ENCODE measurements at places on chromosomes 16 and 17.

DNA sequence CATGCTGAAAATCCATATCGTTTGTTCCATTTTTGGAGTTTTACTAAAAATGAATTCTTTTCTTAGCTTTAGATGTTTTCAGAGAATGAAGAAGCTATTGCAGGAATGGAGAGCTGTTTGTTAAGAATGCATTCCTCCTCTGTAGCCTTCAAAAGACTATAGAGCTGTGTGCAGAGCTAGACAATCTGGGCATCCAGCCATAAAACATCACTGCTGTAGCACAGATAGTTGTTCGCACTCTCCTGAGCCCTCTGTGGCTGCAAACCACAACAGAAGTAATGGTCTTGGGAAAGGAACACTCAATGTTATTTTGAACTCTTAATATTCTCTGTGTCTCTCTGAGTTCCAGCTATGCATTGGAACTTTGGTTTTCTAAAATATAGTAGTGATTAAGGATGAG, 4.9 kb downstream of the TNRC6C start:
- no peak for DNase-seq

- no peak for DNase-seq
Measured at GRCh38 chr16:1809281-1809801, 15.8 kb upstream of the IGFALS start.

DNA sequence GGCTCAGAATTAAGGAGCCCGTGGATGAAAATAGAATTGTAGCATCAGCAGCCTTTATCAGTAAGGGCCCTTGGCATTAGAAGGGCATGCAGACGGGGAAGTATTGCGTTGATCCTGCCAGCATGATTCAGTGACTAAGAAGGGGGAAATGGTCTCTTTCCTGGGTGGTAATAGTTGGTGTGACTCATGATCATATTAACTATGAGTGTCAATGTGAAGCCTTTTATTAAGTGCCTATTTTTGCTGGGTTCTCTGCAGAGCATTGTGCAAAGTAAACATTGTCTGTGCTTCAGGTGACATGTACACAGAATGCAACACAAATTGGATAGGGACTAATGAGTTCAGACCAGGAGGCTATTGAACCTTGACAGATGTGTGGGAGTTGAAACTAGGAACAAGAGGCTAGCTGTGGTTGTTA, 24.5 kb downstream of the RCVRN start:
- DNase-seq = no peak

DNA sequence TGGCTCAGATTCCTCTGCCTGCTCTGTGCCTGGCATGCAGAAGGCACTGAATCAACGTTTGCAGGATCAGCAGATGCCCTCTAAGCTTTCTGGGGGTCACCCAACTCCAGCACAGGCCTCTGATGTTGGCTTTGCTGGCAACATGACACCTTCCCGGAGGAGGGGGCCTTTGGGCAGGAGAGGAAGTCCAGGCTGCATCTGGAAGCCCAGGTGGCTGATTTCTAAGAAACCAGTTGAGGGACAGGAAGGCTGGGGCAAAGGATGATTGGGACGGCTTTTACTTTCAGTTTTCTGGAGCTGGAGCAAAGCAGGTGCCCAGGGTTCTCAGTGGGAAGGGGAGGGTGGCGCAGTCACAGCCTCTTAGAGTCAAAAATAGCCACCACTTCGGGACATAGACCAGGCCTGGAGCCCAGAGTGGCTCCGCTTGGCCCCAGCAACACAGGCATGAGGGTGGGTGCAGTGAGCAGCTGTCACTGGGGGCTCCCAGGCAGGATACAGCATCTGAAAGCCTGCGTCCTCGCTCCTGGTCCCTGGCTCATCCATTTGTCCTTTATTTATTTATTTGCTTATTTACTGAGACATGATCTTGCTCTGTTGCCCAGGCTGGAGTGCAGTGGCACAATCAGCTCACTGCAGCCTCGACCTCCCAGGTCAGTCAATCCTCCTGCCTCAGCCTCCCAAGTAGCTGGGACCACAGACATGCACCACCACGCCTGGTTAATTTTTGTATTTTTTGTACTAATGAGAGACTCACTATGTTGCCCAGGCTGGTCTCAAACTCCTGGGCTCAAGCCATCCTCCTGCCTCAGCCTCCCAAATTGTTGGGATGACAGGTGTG, 15.1 kb downstream of the SOCS1 start:
- no peak for DNase-seq

- DNase-seq = no peak
Measured at GRCh38 chr16:6018848-6019489, 921.4 kb upstream of the EEF2KMT start.

GRCh38 chr17:192666-193425, 11.4 kb upstream of the DOC2B start:
- no peak for DNase-seq

GRCh38 chr17:7755095-7755890, 37.7 kb downstream of the DNAH2 start:
- DNase-seq = no peak

GRCh38 chr16:47851146-47851545, 304.6 kb downstream of the ABCC12 start:
- no peak for DNase-seq

DNA sequence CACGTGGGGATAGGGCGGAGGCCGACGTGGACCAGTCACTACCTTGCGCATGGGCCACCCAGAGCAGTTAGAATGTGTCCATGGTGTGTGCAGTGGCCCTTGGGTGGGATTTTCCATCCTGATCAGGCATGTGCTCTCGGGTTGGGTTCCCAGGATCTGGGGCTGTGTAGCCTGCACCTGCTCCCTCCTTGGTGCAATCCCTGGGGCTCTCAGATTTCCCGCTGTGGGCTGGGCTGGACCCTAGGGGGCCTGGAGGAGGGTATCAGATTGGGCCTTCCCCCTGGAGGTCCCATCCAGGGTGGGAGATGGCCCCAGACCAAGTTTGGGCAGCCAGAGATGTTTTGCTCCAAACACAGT, 1.3 kb downstream of the SMTNL2 start:
- DNase-seq = no peak

DNA sequence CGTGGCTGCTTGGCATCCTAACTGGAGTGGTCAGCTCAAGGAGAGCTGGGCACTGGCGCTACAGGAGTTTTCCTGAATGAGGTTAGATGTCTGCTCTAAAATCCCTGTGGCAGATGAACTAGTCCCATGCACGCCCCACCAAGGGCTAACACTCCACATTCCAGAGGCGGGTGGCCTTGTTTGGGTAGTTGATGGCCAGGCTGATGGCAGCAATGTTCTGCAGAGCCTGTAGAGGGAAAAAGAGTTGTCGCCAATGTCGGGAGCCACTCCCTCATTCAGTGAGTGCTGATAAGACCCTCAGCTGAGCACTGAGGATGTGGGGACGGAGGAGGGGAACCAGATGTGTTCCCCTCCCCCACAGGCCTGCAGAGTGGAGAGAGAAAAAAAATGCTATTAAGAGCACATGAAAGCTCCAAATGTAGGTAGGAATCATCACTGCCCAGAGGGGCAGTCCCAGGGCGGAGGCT, 42.5 kb upstream of the ATP2A3 start:
- DNase-seq = no peak

- DNase-seq = no peak
Measured at GRCh38 chr16:53743149-53743566, 39.2 kb downstream of the FTO start.

DNA sequence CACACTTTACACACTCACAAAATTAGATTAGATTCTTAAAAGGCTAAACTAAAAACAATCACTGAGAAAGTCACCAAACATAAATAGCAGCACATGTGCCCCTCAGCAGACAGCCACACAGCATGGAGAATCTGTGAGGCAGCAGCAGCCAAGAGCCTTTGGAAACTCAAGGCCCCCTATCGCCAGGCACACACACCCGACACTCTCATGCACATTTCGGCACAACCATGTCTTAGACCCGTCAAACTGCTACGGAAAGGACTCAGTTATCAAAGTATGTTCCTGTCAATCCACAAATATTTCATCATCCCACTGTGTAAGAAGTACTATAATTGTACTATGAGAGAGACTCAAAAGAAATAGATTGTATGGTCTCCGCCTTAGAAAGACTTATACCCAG, 20.9 kb downstream of the UBE2O start:
- DNase-seq = no peak

DNA sequence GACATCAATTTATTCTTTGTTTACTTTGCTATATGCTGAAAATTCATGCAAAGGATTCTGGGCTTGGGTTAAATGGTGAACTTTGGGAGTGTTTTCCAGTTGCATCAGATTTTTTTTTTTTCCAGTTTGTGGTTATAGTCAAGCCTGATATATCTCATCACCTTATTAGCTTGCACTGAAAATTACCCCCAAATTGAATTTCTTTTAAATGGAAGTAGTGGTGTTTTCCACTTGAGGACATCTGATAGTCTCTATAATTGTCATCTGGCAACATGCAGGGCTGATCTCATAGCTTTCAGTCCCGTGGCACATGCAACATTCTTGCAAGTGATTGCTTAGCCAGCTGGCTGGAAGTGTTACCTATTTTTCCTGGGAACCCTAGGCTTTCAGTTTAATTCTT, 4.7 kb upstream of the KRTAP3-1 start:
- no peak for DNase-seq

DNA sequence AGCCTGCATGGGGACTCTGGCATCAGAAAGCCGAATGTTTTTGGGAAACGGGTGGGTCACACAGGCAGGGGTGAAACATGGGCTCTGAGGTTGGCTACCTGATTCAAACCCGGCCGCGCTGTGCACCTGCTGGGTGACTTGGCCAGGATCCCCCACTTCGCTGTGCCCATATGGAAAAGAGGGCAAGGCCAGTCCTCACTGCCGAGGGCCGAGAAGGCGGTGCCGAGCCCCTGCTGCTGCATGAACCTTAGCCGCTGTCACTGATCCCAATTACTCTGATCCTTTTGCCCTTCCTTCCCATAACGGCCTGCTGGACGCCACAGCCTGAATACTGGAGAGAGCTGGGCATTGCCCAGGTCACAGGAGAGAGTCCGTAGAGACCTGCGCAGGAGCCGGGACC, 17.7 kb downstream of the KDM8 start:
- no peak for DNase-seq

- DNase-seq = no peak
Measured at GRCh38 chr17:31788956-31789355, 70.1 kb downstream of the COPRS start.

DNA sequence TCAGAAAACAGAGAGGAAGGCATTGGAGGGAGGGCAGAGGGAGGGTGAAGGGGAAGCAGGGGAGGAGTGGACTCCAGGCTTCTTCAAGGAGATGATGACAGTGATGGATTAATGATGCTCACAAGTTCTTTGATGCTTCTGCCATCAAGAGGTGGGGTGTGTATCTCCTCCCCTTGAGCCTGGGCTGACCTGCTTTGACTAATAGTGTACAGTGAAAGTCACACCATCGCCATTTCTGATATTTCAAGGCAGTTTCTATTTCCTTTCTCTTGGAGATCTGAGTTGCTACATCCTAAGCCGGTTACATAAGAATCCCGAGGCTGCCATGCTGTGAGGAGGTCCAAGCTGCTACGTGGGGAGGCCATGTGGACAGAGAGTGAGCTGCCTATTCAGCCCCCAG, 312.5 kb downstream of the MAF start:
- no peak for DNase-seq

DNA sequence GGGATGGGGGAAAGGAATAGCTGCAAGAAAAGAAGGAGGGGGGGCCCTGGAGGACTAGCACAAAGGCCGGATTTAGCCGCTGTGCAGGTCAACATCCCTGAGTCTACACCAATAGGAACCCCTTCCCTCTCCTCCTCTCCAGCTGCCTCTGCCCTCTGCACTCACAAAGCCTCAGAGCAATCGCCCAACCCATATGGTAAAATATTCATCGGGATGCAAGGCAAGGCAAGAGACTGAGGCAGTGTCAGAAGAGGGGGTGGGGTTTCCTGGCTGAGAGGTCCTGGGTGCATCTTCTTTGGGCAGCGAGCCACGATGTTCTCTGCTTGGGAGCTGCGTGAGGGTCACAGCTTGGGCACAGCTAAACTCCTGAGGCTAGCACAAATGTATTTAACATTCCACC, 115.5 kb upstream of the NLRP1 start:
- DNase-seq = no peak

GRCh38 chr16:72554935-72555334, 383.0 kb upstream of the PMFBP1 start:
- no peak for DNase-seq

DNA sequence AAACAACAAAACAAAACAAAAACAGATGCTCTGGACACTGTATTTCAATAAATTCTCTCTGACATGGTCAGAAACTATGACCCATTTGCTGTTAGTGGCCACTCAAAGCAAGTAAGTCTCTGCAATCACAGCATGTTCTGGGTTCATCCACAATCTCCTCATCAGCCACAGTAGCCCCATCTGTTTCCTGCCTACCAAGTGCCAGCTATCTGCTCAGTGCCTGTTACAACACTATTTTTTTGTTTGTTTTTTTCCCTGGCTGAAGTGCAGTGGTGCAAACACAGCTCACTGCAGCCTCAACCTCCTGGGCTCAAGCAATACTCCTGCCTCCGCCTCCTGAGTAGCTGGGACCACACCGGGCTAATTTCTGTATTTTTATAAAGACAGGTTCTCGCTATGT, 137.9 kb downstream of the SOX9 start:
- DNase-seq = no peak

DNA sequence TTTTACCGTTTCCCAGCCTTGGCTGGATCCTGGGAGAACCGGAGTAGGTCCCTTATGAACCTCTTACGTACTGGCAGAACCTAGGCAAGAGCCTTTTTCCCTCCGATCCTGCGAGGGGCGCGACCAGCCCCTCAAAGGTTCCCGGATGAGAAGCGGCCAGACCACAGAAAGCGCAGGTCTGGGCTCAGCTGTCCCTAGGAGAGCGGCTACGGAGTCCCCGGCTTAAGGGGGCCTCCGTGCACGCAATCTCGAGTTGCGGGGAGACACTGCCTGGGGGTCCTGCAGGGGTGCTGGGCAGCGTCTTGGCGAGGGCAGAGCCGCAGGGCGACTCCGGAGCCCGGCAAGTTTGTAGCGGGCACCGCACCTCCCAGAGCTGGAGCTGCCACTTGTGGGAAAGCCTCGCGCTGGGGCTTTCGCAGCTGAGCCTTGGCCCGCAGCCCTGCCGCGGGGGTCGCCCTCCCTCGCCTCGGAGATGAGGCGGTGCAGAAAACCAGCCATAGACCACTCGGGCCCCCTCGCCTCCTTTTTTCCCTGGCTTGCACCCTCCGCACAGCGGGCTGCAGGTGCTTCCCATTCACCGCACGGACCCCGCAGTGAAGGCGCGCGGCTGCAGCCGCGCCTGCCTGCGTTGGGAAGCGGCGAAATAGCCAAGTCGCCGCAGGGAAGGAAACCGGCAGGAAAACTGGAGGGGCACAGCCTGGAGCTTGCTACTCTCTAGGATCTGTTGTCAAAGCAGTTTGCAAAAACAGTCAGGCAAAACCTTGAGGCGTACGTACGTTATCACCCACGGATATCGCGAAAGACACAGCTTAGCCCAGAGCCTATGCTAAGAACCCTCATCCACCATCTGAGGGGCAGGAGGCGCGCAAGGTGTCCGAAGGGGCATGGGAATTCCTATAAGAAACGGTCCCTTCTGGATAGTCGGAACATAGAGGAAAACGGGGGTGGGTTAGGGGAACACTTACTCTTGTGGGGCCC, 834 bp downstream of the CDH8 start:
- no peak for DNase-seq

GRCh38 chr16:54649876-54650275, 280.8 kb upstream of the IRX5 start:
- no peak for DNase-seq
